ENCODE measurements at places on chromosomes 6 and 20. TPM values are rescaled to one million over a fixed set of nuclear protein-coding genes. Genes with fewer than 3 reads are reported as not detected.

- DNase-seq, result no peak
Measured at GRCh38 chr20:44720621-44720996, 5.4 kb downstream of the CCN5 start.

TRMT6 gene
- total RNA-seq, result 11.4 TPM

TBCC gene
- total RNA-seq, result 23.4 TPM

DNA sequence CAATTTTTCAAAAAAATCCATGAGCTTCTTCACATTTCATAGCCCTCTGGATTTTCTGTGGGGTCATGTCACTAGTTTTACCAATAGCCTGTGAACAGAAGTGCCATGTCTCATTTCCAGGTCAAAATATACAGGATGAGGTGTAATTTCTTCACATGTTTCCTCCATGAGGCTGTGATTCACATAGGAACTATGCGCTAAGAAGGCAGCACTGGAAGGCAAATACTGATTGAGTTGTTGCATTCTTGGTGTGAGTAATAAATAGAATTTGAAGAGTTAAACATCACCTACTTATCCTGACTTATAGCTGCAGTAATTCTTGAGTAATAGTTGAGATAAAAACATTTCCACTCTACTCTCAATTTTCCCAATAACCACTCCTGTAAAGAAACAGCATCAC lies 442.3 kb downstream of the HAO1 start:
- no peak for DNase-seq

DNA sequence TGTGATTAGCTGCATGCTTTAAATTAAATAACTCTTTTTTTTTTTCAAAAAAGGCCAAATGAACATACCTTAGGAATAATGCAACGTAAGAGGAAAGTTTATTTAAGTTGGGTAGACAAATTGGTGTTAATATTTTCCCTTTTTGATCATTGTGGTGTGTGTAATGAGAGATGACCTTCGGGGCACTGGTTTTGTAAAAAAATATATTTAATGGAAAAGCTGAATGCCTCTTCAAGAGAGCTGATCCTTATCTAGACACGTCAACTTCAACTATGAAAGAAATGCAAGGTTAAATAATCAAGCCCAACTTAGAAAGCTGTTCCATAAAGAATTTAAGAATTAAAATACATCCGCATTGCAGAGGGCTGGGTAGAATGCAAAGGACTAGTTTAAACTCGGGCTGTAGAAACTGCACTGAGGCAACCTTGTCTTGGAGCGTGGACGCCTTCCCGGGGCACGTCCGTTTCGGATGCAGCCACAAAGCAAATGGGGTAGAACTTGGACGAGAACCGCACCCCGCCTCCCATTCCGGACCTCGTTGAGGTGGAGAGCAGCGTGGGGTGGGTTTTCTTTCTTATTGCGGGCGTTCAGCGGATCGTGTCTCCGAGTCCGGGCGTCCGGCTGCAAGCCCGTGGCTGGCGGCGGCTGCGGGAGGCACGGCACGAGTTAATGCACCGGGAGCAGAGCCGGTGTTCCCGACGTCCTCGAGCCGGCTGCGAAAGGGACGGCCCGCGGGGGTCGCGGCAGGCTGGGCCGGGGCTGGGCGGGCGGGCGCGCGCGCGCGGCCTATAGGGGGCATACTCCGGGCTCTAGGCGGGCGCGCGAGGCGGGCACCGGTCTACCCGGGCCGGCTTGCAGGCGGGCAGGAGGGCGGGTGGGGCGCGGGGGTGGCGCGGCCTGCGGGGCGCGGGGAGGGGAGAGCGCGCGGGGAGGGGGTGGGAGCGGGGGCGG lies 1.9 kb downstream of the JARID2 start:
- no peak for DNase-seq

NRSN1 gene
- not detected for total RNA-seq

CNR1 gene
- total RNA-seq, result not detected

DNA sequence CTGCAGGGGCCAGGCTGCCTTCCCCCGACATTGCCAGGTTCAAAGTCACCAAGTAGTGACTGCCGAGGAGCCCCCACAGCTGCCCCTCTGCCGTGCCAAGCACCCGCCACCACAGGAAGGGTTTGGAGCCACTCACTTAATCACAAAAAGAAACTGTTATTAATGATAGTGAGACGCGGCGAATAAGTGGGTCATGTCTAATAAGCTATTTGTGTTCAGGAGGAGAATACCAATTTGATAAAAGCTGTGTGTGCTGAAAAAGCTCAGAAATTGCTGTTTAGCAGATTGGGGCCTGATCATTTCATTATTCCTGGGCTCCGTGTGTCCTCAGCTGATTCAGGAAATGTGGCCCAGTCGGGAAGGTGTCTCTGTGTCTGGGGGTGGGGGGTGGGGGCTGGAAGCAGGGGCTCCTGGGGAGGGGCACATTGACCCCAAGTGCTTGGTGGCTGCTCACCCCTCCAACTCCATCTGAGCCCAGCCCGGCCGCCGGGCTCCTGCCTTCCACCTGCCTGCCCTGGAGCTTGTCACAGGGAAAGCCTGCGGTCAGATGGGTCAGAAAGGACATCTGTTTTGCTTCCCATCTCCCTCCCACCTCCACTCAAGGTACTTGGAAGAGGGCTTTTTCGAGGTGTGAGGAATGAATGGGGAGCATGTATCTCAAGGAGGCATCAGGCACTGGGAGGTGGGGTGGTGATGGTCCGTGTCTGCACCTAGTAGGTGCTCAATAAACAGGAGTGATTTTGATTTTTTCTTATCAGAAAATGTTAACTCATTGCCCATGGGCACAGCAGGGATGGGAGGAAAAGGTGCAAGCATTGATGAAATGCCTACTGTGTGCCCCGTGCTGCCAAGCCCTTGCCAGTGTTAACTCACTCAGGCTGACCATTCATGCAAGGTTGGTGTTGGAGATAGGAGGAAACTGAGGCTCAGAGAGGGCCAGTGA lies 3.0 kb downstream of the VSTM2L start:
- no peak for DNase-seq

SLC44A4 gene
- total RNA-seq, result not detected

ADGRF5 gene
- not detected for total RNA-seq

- DNase-seq, result no peak
Measured at GRCh38 chr20:61502433-61502832, 250.4 kb downstream of the CDH4 start.

Data from osteocyte (in vitro differentiated cells).